Fibroblast of skin of back (primary cell): ENCODE measurements at places on chromosomes 13 and 19.

- no peak for DNase-seq
These were observed 302.9 kb downstream of the LMO7 start for GRCh38 chr13:75938811-75939560.

GRCh38 chr19:5144545-5145179 is 175.7 kb downstream of the KDM4B start:
- no peak for DNase-seq

DNA sequence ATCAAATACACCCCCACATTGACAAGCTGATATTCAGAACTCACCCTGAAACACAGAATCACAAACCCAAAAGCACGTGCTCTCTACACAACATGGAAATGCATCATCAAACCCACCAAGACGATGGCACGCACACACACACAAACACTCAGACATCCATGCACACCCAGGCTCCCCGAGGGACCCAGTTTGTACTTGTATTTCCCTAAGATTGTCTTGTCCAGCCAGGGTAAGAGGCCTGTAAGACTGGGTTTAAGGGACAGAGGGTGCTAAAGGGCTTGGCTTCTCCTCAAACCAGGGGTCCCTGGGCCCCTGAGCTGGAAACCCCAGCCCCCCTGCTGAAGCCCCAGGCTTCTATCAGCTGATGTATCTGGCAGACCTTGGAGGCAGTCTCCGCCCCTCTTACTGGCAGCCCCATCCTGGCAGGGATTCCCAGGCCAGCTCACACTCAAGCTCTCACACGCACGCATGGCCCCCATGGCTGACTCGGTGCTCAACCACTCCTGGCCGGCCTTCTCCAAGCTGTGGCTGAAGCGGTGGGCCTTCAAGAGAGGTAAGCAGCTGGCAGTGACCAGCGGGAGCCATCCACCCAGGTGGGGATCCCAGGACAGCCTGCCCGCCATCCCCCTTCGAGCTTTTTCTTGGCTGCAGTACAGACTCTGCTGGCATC is 6.5 kb downstream of the ARHGEF18 start:
- DNase-seq = peak; percentile 10

DNA sequence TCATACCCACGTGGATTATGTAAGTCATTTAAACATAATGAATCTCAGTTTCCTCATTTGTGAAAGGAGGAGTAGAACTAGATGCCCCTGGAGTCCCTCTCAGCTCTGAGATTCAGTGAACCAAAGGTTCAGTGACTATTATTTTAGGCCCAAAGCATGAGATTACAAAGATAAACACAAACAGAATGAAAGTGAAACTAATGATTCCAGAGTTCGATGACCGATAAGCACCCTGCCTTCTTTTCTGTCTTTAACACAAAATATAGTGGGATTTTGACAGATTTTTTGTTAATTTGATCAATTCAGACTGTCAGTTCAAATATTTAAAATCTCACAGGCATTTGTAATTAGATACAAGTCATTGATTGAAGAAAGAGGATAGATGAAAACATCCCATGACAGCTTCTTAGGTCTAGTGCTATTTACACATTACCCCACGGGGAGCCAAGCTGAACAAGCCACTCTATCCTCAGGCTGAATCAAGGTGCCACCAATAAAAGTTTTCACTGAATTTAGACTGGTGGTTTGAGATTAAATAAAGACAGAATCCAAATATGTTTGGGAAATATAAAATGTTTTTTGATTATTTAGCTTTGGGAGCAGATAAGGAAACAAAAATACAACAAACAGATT is 64.6 kb upstream of the RAP2A start:
- DNase-seq = no peak

- DNase-seq = no peak
These were observed 5.0 kb downstream of the PALM3 start for GRCh38 chr19:14056741-14057356.

- DNase-seq = no peak
These were observed 51.6 kb downstream of the TMEM255B start for GRCh38 chr13:113810640-113811039.

DNA sequence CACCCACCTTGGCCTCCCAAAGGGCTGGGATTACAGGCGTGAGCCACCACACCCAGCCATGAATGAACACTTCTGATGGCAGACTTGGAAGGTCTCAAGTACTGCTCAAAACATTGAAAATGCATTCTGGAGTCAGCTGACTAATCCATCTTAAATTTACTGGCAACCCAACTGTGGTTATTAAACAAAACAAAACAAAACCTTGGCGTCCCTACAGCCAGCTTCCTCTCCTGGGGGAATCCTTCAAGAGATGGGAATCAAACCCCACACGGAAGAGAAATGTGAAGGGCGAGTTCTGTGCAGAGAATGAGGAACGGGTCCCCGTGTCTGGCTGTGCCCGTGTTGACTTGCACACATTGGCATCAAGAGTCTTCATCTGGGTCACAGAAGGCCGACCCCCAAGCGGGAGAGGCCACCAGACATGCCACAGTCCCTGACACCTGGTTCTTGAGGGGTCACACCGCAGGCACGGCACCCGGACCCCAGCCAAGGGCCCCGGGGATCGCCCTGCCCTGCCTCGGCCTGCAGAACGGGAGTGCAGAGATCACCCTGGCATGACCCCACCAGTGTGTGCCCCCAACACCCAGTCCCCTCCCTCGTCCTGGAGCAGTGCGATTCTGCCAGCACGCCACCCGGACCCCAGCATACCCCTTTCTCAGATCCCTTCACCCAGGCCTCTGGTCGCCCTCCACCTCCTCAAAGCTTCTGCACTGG is 3.2 kb downstream of the MAP2K2 start:
- DNase-seq = peak; percentile 75

GRCh38 chr19:42325896-42326771 is 699 bp downstream of the MEGF8 start:
- no peak for DNase-seq

DNA sequence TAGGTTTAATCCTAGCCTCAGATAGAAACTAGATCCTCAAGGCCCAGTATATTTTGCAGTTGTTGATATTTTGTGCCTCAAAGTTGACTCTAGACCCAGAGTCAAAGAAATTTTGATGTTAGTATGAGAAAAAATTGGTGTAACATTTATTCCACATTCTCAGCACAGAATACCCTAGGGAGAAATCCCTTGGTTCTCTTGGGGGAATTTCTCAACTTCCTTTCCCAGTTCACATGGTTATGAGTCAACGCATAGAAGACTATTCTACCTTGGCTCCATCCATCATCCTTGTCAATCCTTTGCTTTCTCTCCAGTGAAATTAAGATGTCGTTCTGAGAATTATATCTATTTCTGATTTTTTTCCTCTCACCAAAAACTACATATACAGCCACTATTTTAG is 145.3 kb downstream of the POSTN start:
- DNase-seq = peak; percentile 83

DNA sequence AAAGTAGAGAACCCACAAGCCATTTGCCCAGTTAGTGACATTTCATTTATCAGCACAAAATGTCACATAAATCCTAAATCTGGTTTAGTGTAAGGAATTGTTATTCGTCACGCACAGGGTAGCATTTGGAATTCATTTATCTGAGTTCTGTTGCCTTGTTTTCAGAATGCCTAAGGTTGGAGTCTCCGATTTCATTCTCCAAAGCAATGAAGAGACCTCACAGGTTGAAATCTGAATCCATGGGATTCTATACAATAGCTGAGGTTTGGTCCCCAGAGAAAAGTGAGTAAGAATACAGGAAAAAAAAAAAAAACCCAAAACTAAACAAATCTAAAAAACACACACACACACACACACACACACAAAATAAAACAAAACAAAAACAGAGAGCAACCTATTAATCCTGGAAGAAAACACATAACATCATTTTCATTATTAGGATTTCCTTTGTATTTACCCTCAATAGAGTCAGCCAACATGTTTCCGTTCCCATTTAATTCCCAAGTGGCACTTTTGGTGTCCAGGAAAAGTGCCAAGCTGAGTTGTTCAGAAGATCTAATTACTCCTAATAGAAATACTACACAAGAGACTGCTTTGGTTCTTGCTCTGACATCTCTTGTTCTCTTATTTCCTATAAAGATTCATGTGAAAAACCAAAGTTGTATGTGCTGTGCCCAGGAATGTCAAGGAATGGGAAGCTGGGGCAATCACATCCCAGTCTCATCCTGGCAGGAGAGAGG is 36.2 kb upstream of the LRCH1 start:
- DNase-seq = peak; percentile 65

DNA sequence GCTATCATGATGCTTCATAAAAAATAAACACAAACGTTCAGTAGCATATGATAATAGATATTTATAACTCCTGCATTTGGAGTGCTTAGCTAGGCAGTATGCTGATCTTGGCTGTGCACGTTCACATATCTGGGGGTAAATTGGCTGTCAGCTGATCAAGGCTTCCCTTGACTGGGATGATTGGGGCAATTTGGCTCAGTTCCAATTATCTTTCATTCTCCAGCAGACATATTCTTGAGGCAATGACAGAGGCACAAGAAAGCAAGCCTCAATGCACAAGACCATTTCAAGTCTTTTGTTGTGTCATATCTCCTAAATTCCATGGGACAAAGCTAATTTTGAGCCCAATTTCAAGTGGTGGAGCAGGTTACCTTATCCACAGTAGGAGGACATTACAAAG is 142.0 kb downstream of the DLEU7 start:
- no peak for DNase-seq

DNA sequence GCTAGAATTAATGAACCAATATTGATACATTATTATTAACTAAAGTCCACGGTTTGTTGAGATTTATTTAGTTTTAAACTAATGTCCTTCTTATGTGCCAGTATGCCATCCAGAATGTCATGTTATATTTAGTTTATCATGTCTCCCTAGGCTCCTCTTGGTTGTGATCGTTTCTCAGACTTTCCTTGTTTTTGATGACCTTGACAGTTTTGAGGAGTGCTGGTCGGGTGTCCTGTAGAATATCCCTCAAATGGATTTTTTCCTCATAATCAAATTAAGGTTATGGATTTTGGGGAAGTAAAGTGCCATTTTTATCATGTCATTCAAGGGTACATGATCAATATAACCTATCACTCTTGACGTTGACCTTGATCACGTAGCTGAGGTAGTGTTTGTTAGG is 6.1 kb upstream of the ZNF45 start:
- DNase-seq = no peak

- DNase-seq = no peak
These were observed 4.6 kb upstream of the FFAR3 start for GRCh38 chr19:35353635-35354034.

DNA sequence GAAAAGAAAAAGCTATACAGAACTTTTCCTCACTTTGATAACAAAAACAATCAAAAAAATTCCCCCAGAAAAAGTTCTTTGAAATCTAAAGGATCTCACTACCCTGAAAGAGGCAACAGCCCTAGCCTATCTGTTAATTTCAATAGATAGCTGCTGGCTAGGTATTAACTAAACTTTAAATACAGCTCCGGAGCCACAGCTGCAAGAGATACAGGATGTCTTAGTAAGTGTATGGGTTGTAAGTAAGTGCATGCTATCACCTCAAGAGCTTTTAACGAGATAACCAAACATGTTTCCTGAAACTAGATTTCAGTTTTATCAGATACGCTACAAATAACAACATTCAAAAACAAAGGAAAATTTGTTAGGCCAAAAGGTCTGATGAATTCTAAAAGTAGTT is 148.4 kb downstream of the KLF12 start:
- no peak for DNase-seq

- no peak for DNase-seq
These were observed 110.6 kb downstream of the B3GLCT start for GRCh38 chr13:31310356-31310755.

GRCh38 chr19:2181633-2181997 is 17.9 kb downstream of the DOT1L start:
- DNase-seq = no peak

- no peak for DNase-seq
These were observed 3.9 kb downstream of the CD209 start for GRCh38 chr19:7743425-7743841.
